ENCODE measurements at places on chromosomes 6 and 20.

DNA sequence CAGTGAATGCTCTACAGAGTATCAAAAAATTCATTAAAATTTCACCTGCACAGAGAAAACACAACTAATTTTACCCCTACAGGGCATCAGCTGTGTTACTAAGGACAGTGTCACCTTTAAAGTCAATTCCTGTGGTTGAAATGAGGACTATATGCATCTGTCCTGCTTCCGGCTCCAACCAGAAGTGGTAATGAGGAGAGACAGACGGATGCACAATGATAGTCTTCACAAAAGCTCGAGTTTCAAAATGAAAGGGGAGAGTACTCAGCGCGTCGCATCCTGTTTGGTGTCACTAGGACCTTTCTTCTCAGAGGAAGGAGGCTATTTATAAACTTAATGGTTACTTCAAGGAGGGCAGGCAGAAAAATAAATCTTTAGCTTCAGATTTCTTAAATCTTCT is 86.5 kb downstream of the LYRM4 start:
- no peak for DNase-seq

GRCh38 chr6:63904650-63905248 is 269.1 kb downstream of the PHF3 start:
- peak; percentile 9 for DNase-seq

GRCh38 chr20:8518878-8519277 is 386.8 kb downstream of the PLCB1 start:
- no peak for DNase-seq

DNA sequence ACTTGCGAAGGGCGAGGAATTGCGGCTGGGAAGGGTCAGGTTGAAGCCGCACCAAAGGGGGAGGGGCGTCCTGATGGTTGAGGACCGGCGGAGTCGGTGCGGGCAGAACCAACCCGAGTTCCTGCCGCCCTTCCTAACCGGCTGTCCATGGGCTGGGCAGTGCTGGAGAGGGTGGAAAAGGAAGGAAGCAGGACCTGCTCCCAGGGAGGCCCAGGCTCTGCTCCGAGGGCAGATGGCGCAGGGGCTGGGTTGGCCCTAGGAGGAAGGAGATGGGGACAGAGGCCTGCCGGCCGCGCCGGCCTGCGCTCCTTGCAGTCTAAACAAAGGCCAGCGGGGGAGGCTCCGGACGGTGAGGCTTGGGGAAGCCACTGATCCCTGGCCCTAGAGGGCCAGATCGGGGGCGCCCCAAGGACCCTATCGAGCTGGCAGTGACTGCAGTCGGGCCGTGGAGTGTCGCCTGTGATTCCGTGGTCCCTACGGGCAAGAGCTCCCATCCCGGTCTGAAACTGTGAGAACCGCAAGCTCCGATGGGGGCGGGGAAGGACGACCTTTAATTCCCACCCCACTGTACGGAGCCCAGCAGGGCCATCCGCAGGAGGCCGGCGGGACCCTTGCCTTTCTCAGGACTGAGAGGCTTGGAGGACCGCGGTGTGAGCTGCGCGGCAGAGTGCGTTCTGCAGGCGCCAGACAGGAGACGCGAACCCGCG is 39.4 kb downstream of the YTHDF1 start:
- DNase-seq = no peak

- DNase-seq = no peak
Measured at GRCh38 chr6:29558439-29559079, 973 bp downstream of the UBD start.

GRCh38 chr20:1805161-1805581 is 90.0 kb upstream of the SIRPA start:
- DNase-seq = no peak

- DNase-seq = no peak
Measured at GRCh38 chr20:16940701-16941100, 192.5 kb downstream of the OTOR start.

- no peak for DNase-seq
Measured at GRCh38 chr6:130423044-130423443, 57.2 kb downstream of the TMEM200A start.

GRCh38 chr6:53282234-53282633 is 66.5 kb downstream of the ELOVL5 start:
- no peak for DNase-seq

GRCh38 chr6:134004714-134005113 is 47.7 kb downstream of the SLC2A12 start:
- DNase-seq = no peak

GRCh38 chr20:3208786-3209256 is 477 bp upstream of the ITPA start:
- no peak for DNase-seq

DNA sequence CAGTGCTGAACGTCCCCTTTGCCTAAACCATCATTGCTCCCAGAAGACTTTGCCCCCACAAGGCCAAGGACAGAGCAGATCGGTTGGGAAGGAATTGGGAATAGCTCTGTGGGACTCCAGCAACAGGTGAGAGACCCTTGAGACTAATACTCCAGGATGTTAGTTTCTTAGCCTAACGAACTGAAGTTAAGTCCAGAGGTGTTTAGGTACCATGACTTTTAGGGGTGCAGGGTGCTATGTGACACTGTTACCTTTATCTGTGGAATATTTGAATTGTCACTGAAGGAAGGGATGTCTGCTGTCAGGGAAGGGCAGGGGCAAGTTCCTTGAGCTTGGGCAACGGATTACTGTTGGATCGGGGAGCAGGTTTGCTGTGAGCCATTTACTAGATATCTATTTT is 1.9 kb downstream of the BLCAP start:
- no peak for DNase-seq

GRCh38 chr20:49915118-49915379 is 280 bp downstream of the SPATA2 start:
- DNase-seq = no peak

DNA sequence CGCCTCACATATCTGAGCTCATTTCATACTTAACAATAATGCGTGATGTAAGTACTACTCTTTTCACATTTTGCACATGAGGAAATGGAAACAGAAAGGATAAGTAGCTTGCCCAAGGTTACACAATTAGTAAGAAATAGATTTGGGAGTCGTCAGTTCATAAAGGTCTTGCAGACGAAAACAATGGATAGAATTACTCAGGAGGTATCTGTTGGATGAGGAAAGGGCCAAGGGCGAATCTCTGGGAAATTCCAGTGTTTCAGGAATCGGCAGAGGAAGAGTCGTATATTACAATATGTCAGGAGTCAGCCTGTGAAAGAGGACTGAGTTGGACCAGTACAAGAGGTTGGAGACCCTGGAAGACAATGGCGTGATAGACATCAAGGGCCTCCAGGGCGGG is 12.8 kb upstream of the EDN1 start:
- no peak for DNase-seq

- no peak for DNase-seq
Measured at GRCh38 chr6:126422912-126423311, 83.0 kb downstream of the CENPW start.

GRCh38 chr20:56574531-56575142 is 41.6 kb downstream of the FAM209B start:
- DNase-seq = no peak

- DNase-seq = no peak
Measured at GRCh38 chr6:130849594-130849993, 22.4 kb downstream of the SMLR1 start.

DNA sequence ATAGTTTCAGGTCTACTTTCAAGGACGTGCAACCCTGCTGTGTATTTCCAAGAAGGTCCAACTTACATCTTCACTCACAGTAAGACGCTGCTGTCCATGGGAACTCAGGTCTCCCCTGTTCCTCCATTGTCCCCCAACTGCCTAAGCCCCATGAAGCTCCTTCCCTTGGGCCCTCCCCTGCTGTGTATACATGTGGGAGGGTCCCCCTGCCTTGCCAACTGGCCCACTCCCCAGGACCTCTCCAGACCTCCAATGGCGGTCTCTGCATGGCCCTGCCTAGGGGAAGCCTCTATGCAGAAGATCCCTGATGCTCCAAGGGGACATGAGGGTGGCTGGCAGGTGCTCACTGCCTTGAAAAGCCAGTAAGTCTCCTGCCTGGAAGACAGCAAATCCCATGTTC is 186.7 kb upstream of the CST7 start:
- no peak for DNase-seq

GRCh38 chr20:16491294-16491905 is 81.8 kb downstream of the KIF16B start:
- DNase-seq = no peak

- DNase-seq = no peak
Measured at GRCh38 chr20:20894753-20895152, 182.3 kb upstream of the RALGAPA2 start.

DNA sequence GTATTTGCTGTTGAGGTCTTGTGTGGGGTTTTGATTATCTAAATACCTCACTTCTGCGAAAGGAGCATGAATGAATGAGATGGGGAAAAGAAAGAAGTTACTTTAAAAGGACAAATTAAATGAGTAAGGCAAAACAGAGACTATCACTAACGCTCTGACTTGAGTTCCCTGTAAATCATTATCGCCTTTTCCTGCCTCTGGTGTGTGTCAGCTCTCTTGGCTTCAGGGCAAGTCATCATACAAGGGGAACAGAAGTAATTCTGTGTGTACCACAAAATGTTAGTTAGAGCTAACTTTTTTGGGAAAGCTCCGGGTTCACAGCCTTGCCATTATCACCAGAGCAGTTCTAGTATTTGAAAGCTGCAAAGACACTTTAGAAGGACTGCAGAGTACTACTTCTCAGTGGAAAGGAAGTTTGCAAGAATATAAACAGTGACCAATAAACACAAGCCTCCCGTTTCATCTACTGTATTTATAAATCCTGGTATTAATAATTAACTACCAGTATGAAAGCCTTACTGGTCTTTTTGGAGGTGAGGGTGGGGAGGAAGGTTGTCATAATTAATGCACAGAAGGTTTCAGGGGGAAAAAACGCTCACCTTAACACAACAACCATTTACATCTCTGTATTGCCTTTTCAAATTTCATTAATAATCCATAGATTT is 1.2 kb downstream of the DZANK1 start:
- no peak for DNase-seq

DNA sequence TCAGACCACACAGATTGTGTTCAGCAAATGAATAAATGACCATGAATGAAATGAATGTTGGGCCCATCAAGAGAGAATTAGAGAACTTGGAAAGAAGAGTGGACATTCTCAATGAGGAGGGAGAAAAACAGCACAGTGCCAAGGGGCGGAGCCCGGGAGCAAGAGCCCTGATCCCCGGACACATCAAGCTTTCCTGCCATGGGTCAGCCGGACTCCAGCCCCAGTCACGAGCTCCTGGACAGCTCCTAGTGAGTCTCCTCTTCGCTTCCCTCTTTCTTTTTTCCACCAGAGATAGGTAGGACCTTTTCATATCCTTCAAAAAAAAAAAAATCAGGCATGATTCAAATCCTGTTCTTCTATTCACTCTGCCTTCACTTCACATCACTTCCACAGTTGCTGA is 274.2 kb downstream of the NRN1 start:
- no peak for DNase-seq

DNA sequence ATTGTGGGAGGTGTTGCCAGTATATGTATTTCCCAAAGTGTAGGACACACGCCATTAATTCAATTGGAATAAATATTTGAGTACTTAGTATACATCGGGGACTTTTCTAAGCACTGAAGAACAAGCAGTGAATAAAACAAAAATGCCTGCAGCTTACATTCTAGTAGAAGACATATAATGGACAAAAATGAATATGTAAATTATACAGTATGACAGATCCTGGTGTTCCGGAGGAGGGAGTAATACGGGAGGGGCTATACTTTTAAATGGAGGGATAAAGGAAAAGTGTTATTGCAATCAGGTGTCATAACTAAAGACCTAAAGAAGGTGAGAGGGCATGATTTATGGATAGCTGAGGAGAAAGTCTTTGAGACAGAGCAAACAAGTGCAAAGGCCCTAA is 15.1 kb downstream of the UBE2V1 start:
- DNase-seq = no peak

DNA sequence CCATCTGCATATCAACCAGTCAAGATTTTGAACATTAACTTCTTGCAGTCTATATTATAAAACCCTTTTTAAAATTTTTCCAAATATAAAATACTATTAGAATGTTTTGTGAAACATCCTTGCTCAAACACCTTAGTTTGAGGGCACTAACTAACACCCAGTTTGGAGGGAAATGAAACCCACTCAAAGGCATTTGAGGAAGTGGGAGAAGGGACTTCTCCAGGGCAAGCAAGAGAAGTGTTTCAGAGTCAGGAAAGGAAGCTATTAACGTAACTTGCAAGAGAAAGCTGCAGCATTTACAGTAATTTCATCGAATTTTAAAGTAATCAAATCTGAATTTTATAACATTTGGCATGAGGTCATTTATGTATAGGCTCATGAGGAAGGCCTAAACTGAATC is 21.3 kb downstream of the MTFR2 start:
- DNase-seq = no peak

DNA sequence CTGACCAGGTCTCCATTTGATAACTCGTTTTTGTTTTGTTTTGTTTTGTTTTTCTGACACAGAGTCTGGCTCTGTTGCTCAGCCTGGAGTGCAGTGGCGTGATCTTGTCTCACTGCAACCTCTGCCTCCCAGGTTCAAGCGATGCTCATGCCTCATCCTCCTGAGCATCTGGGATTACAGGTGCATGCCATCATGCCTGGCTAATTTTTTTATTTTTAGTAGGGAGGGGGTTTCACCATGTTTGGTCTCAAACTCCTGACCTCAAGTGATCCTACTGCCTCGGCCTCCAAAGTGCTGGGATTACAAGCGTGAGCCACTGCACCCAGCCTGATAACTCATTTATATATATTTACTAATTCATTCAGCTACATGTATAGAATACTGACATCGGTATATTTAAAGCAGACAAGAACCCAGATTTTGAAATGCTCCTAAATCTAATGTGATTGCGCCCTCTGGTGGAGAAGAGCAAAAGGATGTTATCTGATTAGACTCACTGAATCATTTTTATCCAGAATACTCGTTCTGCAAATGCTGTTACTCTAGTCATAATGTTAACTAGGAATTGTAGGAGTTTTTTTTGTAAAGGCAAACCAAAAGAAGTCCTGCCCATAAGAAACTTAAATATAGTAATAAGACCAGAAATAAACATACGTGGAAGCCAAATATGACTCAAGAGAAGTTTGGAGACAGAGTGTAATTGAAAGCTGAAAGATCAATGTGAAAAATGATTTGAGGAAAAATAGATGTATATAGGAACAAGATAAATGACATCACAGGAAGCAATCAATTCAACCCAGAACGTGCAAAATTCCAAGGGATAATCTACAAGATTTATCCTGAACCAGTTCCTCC is 5.3 kb upstream of the COL12A1 start:
- DNase-seq = no peak

DNA sequence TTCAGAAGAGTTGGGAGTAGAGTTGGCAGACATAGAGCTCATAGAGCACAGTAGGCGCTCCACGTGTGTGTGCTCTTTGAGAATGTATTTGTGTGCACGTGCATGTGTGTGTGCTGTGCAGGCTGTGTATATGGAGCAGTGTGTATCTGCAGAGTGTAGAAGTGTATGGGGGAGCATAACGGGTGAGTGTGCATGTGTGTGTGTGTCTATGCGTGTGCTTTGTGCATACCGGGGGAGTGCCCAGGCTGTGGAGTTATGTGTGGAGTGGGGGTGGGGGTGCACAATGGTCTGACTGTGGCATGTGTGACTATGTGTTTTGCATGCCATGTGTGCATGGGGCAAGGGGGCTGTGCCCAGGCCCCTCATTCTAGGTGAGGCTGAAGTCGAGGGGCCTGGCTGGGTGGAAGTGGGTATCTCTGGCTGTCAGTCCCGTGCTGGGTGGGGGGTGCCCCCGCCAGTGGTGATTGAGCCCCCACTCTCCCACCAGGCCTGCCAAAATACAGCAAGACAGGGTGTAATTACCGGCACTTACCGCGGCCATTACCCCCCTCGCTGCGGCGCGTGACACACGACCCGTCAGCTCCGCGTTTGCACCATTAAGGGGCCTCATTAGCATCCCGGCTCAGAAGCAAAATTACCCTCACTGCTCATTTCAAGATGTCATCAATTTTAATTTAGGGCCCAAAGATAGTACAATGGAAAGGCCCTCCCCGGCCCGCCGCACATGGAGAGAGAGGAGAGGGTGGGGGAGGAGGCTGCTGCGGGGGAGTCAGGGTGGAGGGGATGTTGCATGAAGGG is 39.1 kb downstream of the MDFI start:
- DNase-seq = no peak

Data from astrocyte of the cerebellum (primary cell).